ENCODE measurements at places on chromosomes 13 and 19. TPM values are rescaled to one million over a fixed set of nuclear protein-coding genes. Genes with fewer than 3 reads are reported as not detected.
A peak's percentile ranks its signal among the peaks of the same experiment; 100 is the strongest.

DNA sequence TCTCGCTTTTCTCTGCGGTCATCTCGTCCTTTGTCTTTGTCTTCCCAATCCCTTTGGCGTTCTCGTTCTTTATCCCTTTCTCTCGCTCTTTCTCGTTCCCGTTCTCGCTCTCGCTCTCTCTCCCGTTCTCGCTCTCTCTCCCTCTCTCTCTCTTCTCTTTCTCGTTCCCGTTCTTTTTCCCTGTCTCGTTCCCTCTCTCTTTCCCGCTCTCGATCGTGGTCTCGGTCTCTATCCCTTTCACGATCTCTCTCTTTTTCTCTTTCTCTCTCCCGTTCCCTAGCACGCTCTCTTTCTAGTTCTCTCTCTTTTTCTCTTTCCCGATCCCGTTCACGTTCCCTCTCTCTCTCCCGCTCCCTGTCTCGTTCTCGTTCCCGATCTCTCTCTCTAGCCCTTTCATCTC, 77.2 kb downstream of the ZC3H13 start:
- H3K4me3 ChIP-seq: no peak overlapping the region
- H3K27me3 ChIP-seq: no peaks in the 10 kb centered on the region
- no peak for DNase-seq
- no peak overlapping the region for H3K27ac ChIP-seq

DNA sequence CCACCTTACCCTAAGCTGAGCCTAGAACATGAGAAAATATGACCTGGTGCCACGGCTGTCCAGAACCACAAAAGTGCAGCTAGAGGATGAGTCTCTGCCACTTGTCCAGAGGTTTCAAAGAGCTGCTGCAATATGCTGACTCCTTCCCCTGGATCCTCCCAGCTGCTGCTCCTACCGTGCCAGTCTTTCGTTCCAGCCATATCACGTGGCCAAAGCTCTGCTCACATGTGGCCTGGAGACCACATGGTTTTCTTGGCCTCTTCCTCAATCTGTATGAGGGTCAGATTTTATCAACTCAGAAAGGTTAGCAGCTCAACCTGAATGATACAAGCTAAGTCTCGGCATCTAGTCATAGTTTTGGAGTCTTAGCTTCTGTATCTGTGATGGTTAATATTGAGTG, 3.2 kb upstream of the SACS start:
- no peaks in the 10 kb centered on the region for H3K27me3 ChIP-seq
- peaks cover 5% of the 10 kb centered on the region for H3K4me1 ChIP-seq
- H3K4me3 ChIP-seq: no peak overlapping the region
- DNase-seq: no peak

- H3K4me1 ChIP-seq: no peaks in the 10 kb centered on the region
- H3K27ac ChIP-seq: no peak overlapping the region
- H3K4me3 ChIP-seq: no peak overlapping the region
Measured at GRCh38 chr13:32038343-32038742, 6.8 kb downstream of the FRY start.

DNA sequence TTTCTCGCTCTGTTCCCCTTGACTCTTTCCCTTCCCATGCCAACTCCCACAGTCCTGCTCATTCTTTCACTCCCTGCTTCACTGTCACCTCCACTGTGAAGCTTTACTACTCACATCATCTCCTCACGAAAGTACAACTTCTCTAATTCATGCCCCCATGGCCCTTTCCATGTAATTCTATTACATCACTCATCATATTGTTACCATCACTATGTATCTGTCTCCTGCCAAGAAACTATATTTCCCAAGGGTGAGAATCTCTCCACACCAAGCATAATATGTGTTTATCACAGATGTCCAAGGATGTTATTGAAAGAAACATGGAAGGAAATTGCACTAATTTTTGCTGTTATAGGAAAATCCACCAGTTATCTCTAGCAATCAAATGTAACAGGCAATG, 37.2 kb upstream of the LRCH1 start:
- no peaks in the 10 kb centered on the region for H3K36me3 ChIP-seq
- DNase-seq: no peak
- no peaks in the 10 kb centered on the region for H3K27me3 ChIP-seq
- no peak overlapping the region for H3K27ac ChIP-seq

DNA sequence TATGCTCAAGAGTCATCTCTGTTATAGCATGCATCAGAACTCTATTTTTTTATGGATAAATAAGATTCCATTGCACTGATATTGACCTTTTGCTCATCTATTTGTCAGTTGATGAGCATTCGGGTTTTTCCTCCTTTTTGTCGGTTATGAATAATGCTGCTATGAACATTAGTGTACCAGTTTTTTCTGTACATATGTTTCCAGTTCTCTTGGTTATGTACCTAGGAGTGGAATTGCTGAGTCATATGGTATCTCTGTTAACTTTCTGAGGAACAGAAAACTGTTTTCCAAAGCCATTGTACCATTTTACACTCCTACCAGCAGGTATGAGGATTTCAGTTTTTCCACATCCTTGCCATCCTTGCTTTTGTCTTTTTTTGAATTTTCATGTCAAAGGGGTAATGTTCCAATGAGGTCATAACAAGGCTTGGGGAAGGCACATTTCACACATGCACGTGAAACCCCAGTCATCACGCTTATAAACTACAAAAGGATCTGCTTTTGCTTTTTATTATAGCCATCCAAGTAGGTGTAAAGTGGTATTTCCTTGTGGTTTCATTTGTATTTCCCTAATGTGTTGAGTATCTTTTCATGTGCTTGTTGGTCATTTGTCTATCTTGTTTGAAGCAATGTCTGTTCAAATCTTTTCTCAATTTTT, 14.6 kb downstream of the KBTBD7 start:
- H3K27me3 ChIP-seq: no peaks in the 10 kb centered on the region
- DNase-seq: peak; percentile 37
- peaks cover 5% of the 10 kb centered on the region for H3K36me3 ChIP-seq
- H3K4me1 ChIP-seq: 0 out of 2 replicates have a peak, but pooled peaks cover 9% of the 10 kb centered on the region
- no peak overlapping the region for H3K4me3 ChIP-seq

DNA sequence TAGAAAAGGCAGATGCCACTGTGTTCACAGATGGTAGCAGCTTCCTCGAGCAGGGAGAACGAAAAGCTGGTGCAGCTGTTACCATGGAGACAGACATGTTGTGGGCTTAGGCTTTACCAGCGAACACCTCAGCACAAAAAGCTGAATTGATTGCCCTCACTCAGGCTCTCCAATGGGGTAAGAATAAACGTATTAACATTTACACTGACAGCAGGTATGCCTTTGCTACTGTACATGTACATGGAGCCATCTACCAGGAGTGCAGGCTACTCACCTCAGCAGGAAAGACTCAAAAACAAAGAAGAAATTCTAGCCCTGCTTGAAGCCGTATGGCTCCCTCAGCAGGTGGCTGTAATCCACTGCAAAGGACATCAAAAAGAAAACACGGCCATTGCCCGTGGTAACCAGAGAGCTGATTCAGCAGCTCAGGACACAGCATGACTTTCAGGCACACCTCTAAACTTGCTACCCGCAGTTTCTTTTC, 197.7 kb downstream of the ZNF737 start:
- H3K4me3 ChIP-seq: no peak overlapping the region
- H3K27me3 ChIP-seq: no peaks in the 10 kb centered on the region
- H3K36me3 ChIP-seq: no peaks in the 10 kb centered on the region
- DNase-seq: no peak
- no peaks in the 10 kb centered on the region for H3K4me1 ChIP-seq

- H3K4me3 ChIP-seq: no peak overlapping the region
- H3K27me3 ChIP-seq: no peaks in the 10 kb centered on the region
- H3K36me3 ChIP-seq: no peaks in the 10 kb centered on the region
- H3K27ac ChIP-seq: no peak overlapping the region
Measured at GRCh38 chr13:111219280-111219679, 101.2 kb upstream of the TEX29 start.

GRCh38 chr19:4284176-4284958, 5.3 kb downstream of the SHD start:
- H3K36me3 ChIP-seq: no peaks in the 10 kb centered on the region
- H3K27ac ChIP-seq: no peak overlapping the region
- peak; percentile 48 for DNase-seq
- no peak overlapping the region for H3K4me3 ChIP-seq

SIGLEC12 gene
- total RNA-seq: not detected

OLFM4 gene
- not detected for total RNA-seq

KLK15 gene
- total RNA-seq: 1.3 TPM

All from PC-3 (cell line).